ENCODE measurements at places on chromosomes 5 and 9.

GRCh38 chr9:33159777-33160127, 7.4 kb downstream of the B4GALT1 start:
- DNase-seq = no peak

GRCh38 chr5:178531786-178532185, 58.4 kb downstream of the COL23A1 start:
- no peak for DNase-seq

GRCh38 chr5:54401515-54401914, 54.0 kb upstream of the HSPB3 start:
- no peak for DNase-seq

DNA sequence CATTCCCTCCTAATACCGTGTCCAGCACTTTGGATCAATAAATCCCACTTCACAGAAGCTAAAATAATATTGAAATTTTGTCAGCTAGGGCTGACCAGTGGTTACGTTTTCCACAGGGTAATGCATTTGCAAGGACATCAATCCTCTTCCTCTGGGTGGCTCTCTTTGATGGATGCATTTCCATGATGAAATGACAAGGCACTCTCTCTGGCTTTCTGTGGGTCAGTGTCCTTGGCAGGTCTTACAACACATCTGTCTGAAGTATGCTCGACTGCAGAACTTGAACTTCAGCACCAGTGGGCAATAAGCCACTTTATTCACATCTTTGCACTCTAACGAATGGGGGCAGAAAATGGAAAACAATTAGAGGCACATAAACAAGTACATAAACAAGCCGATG, 330.1 kb downstream of the ADAMTS6 start:
- DNase-seq = no peak

Data from stromal cell of bone marrow (primary cell).